GM12878 (cell line): ENCODE measurements at places on chromosomes 11 and 22. TPM values are rescaled to one million over a fixed set of nuclear protein-coding genes. Genes with fewer than 3 reads are reported as not detected.

The CHST1 gene
- not detected in 2 replicates for polyA plus RNA-seq

The MICAL3 gene
- polyA plus RNA-seq = 9.6 and 16.4 TPM in 2 replicates

The ADAMTS15 gene
- polyA plus RNA-seq = not detected in 2 replicates

The PNPLA3 gene
- polyA plus RNA-seq = not detected in 2 replicates
